Body of pancreas (tissue), 4 donors: ENCODE measurements at places on chromosomes 4 and X.

GRCh38 chr4:21083413-21083812 lies 383.2 kb downstream of the PACRGL start:
- no peaks in the 10 kb centered on the region for H3K27me3 ChIP-seq
- no peaks in the 10 kb centered on the region for H3K4me1 ChIP-seq
- no peak for DNase-seq
- no peaks in the 10 kb centered on the region for H3K36me3 ChIP-seq
- H3K4me3 ChIP-seq: no peak overlapping the region

DNA sequence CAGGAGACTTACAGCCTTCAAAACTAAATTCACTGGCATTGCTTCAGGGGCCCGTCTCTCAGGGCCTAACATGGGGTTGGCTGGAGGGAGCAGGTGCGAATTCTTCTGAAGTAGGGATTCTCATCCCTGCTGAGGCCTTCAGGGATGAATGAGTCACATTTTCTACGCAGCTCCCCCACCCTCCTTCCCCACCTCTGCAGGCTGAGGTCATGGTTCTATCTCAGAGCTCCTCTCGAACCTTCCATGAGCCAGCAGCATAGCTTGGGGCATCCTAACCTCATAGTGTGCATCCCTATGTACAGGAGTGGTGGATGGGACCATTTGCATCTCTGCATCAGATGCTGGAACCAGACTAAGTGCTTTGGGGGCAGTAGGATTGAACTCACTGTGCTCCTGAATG lies 309.2 kb downstream of the EVC2 start:
- no peak for DNase-seq
- H3K36me3 ChIP-seq: no peaks in the 10 kb centered on the region
- H3K27me3 ChIP-seq: no peaks in the 10 kb centered on the region
- H3K4me3 ChIP-seq: no peak overlapping the region
- H3K4me1 ChIP-seq: no peaks in the 10 kb centered on the region

- no peak overlapping the region for H3K4me3 ChIP-seq
- no peak for DNase-seq
- no peaks in the 10 kb centered on the region for H3K4me1 ChIP-seq
- no peaks in the 10 kb centered on the region for H3K36me3 ChIP-seq
Measured at GRCh38 chrX:78759081-78759480, 11.6 kb downstream of the LPAR4 start.

- H3K4me1 ChIP-seq: no peaks in the 10 kb centered on the region
- DNase-seq: no peak
- no peak overlapping the region for H3K4me3 ChIP-seq
- no peaks in the 10 kb centered on the region for H3K27me3 ChIP-seq
Measured at GRCh38 chr4:48786549-48786948, 6.5 kb upstream of the FRYL start.

DNA sequence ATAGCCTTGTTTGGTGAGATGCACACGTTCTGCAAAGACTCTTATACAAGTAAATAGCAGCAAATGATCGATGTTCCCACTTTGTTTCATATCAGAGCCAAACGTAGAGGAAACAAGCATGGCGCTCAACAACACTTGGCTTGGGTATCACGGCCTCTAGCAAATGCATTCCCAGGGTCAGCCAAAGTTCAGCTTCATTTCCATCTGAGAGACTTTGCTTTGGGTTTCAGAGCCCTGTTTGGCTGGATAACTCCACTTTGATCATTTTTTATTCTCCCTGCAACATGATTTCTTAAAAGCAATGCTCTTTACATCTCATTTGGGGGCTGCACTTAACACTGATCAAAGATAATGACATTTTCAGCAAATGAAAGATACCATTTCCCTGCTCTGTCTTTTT lies 199.2 kb upstream of the FAM9B start:
- DNase-seq: no peak
- H3K27ac ChIP-seq: no peak overlapping the region
- H3K4me1 ChIP-seq: no peaks in the 10 kb centered on the region
- no peak overlapping the region for H3K4me3 ChIP-seq
- H3K36me3 ChIP-seq: no peaks in the 10 kb centered on the region

GRCh38 chr4:179563741-179564140 lies 2121.5 kb upstream of the AGA start:
- no peak overlapping the region for H3K27ac ChIP-seq
- no peak for DNase-seq
- no peaks in the 10 kb centered on the region for H3K4me1 ChIP-seq

DNA sequence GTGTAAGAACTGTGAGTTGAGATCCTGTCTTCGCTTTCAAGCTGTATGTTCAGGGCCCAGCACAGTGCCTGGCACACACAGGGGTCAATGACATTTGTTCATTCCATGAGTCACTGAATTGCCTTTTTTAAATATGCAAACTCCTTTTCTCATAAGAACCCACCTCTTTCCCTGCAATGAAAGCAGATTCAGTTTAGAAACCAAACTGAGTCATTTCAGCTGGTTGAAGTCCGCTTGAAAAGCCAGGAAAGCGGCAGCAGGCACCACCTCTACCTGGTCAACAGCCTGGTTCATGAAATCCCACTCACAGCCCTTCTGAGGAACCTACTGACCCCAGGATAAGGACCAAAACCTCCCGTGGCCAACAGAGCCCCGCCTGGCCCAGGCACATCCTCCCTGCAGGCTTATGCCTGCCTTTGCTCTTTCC lies 4.5 kb upstream of the C1QTNF7 start:
- H3K4me1 ChIP-seq: no peaks in the 10 kb centered on the region
- DNase-seq: no peak
- H3K36me3 ChIP-seq: no peaks in the 10 kb centered on the region
- no peaks in the 10 kb centered on the region for H3K27me3 ChIP-seq
- no peak overlapping the region for H3K27ac ChIP-seq

DNA sequence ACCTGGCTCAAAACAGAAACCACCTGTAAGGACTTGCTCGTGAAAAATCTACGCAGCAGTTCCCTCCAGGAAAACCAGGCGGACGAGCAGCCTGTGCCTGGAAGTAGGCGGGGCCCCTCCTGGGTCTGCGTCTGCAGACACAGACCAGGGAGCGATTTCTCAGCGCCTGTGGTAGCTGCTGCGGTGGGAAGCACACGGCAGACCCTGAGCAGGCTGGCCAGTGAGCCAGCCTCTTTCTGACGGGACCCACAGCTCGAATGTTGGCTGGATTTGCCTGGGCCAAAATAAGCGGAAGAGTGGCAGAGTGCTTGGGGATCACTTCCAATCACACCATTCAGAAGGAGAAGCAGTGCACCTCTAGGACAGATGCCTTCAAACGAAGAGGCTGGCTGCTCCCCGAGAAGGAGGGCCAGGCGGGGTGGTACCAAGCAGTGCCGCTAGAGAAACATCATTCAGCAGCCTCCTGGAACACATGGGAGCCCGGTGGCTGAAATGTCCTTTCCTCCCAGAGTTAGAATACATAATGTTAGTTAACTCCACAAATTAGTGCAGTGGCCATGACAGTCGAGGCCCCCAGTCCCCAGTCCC lies 85.9 kb downstream of the GATB start:
- H3K4me1 ChIP-seq: peaks cover 15% of the 10 kb centered on the region
- peak overlapping the region; percentile 20 for H3K27ac ChIP-seq
- no peak overlapping the region for H3K4me3 ChIP-seq
- DNase-seq: peak; percentile 55
- no peaks in the 10 kb centered on the region for H3K27me3 ChIP-seq
- no peaks in the 10 kb centered on the region for H3K36me3 ChIP-seq

DNA sequence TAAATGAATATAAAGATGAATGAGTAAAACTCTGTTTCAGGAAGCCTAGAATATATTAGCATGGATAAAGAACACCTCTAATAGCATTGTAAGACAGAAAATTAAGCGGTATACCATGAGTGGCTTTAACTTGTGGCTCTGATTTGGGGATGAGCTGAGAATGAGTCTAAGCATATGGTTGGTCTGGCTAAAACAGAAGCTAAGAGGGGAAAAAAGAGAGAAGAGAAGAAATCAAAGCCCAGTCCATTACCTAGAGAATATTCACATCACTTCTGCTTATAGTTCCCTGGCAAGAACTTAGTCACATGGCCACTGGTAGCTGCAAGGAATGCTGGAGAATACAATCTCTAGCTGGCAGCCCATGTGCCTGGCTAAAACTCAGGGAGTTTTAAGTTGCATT lies 414.5 kb downstream of the PRDM5 start:
- no peak for DNase-seq
- no peaks in the 10 kb centered on the region for H3K36me3 ChIP-seq
- H3K27me3 ChIP-seq: no peaks in the 10 kb centered on the region
- H3K4me3 ChIP-seq: no peak overlapping the region

- H3K4me1 ChIP-seq: peaks cover 11% of the 10 kb centered on the region
- no peaks in the 10 kb centered on the region for H3K36me3 ChIP-seq
- no peaks in the 10 kb centered on the region for H3K27me3 ChIP-seq
Measured at GRCh38 chrX:134544513-134545151, 84.7 kb downstream of the HPRT1 start.

GRCh38 chr4:164856396-164856795 lies 20.6 kb upstream of the APELA start:
- H3K27ac ChIP-seq: no peak overlapping the region
- H3K4me1 ChIP-seq: no peaks in the 10 kb centered on the region
- no peak overlapping the region for H3K4me3 ChIP-seq

- H3K4me3 ChIP-seq: no peak overlapping the region
- no peak for DNase-seq
- no peaks in the 10 kb centered on the region for H3K27me3 ChIP-seq
- H3K4me1 ChIP-seq: peaks cover 18% of the 10 kb centered on the region
- H3K36me3 ChIP-seq: no peaks in the 10 kb centered on the region
Measured at GRCh38 chrX:41868392-41868977, 54.9 kb downstream of the CASK start.

- H3K4me3 ChIP-seq: no peak overlapping the region
- no peaks in the 10 kb centered on the region for H3K4me1 ChIP-seq
- H3K36me3 ChIP-seq: no peaks in the 10 kb centered on the region
- H3K27me3 ChIP-seq: no peaks in the 10 kb centered on the region
Measured at GRCh38 chrX:69179380-69179911, 14.2 kb upstream of the PJA1 start.

DNA sequence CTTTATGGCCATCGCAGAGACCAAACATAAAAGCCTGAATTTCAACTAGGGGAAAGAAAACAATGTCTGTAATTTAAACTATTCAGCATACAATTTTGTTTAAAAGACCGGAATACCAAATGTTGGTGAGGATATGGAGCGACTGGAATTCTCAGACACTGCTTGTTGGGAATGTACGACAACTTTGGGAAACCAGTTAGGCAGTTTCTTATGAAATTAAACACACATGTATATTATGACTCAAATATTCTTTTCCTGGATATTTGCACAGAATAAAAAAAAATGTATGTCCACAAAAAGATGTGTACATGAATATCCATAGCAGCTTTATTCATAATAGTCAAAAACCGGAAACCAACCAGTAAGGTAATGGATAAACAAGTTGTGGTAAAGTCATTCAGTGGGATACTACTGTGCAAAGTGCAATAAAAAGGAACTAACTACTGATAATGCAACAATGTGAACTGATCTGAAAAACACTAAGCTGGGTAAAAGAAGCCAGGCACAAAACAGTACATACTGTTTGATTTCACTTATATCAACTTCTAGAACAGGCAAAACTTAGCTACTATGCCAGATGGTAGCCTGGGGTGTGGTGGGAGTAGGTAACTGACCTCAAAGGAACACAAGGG lies 152.7 kb upstream of the FTHL17 start:
- H3K36me3 ChIP-seq: no peaks in the 10 kb centered on the region
- no peak overlapping the region for H3K4me3 ChIP-seq
- H3K4me1 ChIP-seq: peaks cover 44% of the 10 kb centered on the region
- H3K27me3 ChIP-seq: no peaks in the 10 kb centered on the region
- peak overlapping the region; percentile 59 for H3K27ac ChIP-seq

GRCh38 chr4:168503652-168504362 lies 7.0 kb downstream of the PALLD start:
- H3K27ac ChIP-seq: no peak overlapping the region
- H3K27me3 ChIP-seq: no peaks in the 10 kb centered on the region
- DNase-seq: no peak

GRCh38 chrX:24485976-24486680 lies 21.0 kb downstream of the PDK3 start:
- H3K27me3 ChIP-seq: no peaks in the 10 kb centered on the region
- no peaks in the 10 kb centered on the region for H3K36me3 ChIP-seq
- no peak overlapping the region for H3K27ac ChIP-seq
- no peak overlapping the region for H3K4me3 ChIP-seq
- no peak for DNase-seq

DNA sequence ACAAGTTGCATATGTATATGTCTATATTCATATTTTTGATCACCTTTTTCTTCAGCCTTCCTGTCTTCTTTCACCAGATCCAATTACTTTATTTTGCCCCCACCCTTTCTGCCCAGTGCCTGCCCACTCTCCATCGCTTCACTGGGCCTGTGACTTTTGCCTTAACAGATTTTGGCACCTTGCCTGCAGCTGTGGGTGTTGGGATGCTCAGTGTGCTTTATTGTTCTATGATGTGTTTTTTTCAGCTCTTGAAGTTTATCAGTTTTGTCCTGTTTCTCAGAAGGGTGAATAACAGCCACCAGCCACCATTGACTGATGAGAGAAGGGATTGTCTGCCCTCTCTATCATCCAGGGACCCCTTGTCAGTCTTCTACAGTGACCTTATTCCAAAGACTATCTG lies 77.2 kb upstream of the GALNT7 start:
- H3K36me3 ChIP-seq: no peaks in the 10 kb centered on the region
- no peak overlapping the region for H3K4me3 ChIP-seq
- DNase-seq: no peak
- no peaks in the 10 kb centered on the region for H3K27me3 ChIP-seq
- no peaks in the 10 kb centered on the region for H3K4me1 ChIP-seq
- no peak overlapping the region for H3K27ac ChIP-seq

- no peaks in the 10 kb centered on the region for H3K27me3 ChIP-seq
- peak overlapping the region; percentile 80 for H3K27ac ChIP-seq
- peak; percentile 50 for DNase-seq
- H3K4me1 ChIP-seq: peaks cover 27% of the 10 kb centered on the region
- no peaks in the 10 kb centered on the region for H3K36me3 ChIP-seq
- H3K4me3 ChIP-seq: peak overlapping the region; percentile 57
Measured at GRCh38 chr4:6641164-6641970, 882 bp downstream of the MRFAP1 start.

DNA sequence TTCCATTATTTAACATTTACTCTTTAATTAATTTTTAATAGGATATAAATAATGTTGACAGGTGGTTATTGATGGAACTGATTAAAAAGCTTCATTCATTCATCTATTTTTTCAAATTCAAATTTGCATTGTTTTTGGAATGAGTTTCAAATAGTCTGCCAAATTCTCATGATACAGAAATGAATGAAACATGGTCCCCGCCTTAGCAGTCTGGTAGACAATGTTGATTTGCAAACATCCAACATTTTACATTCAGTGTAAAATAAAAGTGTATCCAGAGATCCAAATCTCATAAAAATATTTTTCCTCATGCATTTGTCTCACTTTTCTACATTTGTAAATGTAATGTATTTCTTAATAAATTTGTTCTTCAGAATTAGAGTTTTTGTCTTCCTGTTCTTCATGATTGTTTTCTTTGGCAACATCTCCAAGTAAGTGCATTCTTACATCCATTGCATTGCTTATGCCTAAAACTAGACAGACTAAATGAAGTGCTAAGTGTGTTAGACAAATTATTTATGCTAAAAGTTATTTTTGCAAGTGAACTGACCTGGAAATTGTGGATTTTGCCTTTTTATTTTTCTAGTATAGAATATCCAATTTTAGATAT lies 142.3 kb downstream of the PCDH18 start:
- no peak for DNase-seq
- H3K4me1 ChIP-seq: no peaks in the 10 kb centered on the region
- no peaks in the 10 kb centered on the region for H3K27me3 ChIP-seq
- no peak overlapping the region for H3K27ac ChIP-seq
- no peak overlapping the region for H3K4me3 ChIP-seq
- H3K36me3 ChIP-seq: no peaks in the 10 kb centered on the region
